Fibroblast of skin of left biceps (primary cell): ENCODE measurements at places on chromosomes 2 and 18.

DNA sequence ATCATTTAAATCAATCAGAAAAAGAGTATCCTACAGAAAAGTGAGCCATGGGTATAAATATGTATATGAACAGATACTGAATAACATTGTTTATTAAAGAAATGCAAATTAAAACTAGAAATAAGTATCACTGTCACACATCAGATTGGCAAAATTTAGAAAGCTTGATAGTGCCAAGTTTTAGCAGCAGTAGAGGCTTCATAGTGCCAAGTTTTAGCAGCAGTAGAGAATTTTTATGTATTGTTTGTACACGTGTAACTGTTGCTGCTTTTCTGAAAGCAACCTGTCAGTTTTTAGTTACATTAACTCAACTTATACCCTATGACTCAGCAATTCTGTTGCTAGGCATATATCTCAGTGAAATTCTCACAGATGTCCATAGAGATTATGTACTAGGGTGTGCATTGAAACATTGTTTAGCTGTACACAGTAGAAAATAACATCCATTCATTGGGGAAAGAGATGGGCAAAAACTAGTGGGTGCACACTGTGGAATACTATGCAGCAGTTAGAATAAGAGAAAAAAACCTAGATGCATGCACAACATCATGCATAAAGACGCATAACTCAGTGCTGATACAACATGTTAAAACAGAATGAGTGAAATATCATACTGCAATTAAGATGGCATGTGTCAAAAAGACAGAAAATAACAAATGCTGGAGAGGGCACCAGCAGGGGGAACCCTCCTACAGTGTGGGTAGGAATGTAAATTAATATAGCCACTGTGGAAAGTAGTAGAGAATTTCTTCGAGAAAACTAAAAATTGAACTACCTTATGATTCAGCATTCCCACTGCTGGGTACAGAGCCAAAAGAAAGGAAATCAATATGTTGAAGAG is 294.5 kb upstream of the NT5C1B start:
- DNase-seq: no peak

DNA sequence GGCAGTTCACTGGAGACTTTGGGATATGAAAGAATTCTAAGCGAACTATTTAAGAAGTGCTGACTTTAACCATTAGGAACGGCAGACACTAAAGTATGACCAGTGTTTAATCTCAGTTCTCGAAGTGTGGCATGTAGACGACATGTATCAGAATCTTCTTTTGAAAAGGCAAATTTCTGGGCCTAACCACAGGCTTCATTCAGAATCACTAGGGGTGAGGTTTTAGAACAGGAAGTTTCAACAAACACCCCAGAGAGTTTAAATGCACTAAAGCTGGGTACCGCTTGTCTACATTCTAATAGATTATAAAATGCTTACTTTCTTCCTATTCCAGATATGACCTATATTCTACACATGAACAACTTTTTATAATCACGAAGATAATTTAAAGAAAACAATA is 180.3 kb downstream of the ANKRD44 start:
- no peak for DNase-seq

- no peak for DNase-seq
Measured at GRCh38 chr2:45533771-45534170, 77.3 kb downstream of the SRBD1 start.

- DNase-seq: no peak
Measured at GRCh38 chr2:147499785-147500184, 345.0 kb upstream of the ACVR2A start.

- no peak for DNase-seq
Measured at GRCh38 chr2:19099181-19099580, 259.2 kb downstream of the OSR1 start.

GRCh38 chr2:133819906-133820305 is 251.6 kb upstream of the NCKAP5 start:
- DNase-seq: no peak

- DNase-seq: no peak
Measured at GRCh38 chr2:214750529-214750928, 59.0 kb downstream of the BARD1 start.

GRCh38 chr2:241985986-241986329 is 116.4 kb downstream of the RTP5 start:
- no peak for DNase-seq
